ENCODE measurements at places on chromosomes 3 and 15.

- peaks cover 41% of the 10 kb centered on the region for H3K4me1 ChIP-seq
- no peaks in the 10 kb centered on the region for H3K27me3 ChIP-seq
- DNase-seq: no peak
Measured at GRCh38 chr3:53885239-53885638, 3.3 kb upstream of the ACTR8 start.

GRCh38 chr3:129576514-129577352 is 29.7 kb downstream of the PLXND1 start:
- H3K4me3 ChIP-seq: no peak overlapping the region
- peak; percentile 97 for DNase-seq
- H3K27ac ChIP-seq: peak overlapping the region; percentile 86
- no peaks in the 10 kb centered on the region for H3K27me3 ChIP-seq
- H3K36me3 ChIP-seq: no peaks in the 10 kb centered on the region

- H3K27me3 ChIP-seq: no peaks in the 10 kb centered on the region
- H3K4me3 ChIP-seq: no peak overlapping the region
- no peaks in the 10 kb centered on the region for H3K36me3 ChIP-seq
- no peak overlapping the region for H3K27ac ChIP-seq
- H3K4me1 ChIP-seq: no peaks in the 10 kb centered on the region
Measured at GRCh38 chr3:66372681-66373350, 128.0 kb downstream of the LRIG1 start.

- 0 out of 2 replicates have a peak, but pooled peaks cover 5% of the 10 kb centered on the region for H3K27me3 ChIP-seq
- no peak overlapping the region for H3K27ac ChIP-seq
- DNase-seq: no peak
- no peak overlapping the region for H3K4me3 ChIP-seq
- H3K4me1 ChIP-seq: peaks cover 9% of the 10 kb centered on the region
Measured at GRCh38 chr15:66912001-66912400, 153.4 kb upstream of the SMAD3 start.

GRCh38 chr3:36434687-36435426 is 54.6 kb downstream of the STAC start:
- H3K4me1 ChIP-seq: no peaks in the 10 kb centered on the region
- H3K27me3 ChIP-seq: no peaks in the 10 kb centered on the region
- DNase-seq: no peak
- no peaks in the 10 kb centered on the region for H3K36me3 ChIP-seq

- peak overlapping the region; percentile 88 for H3K27ac ChIP-seq
- peaks cover 26% of the 10 kb centered on the region for H3K4me1 ChIP-seq
- peak overlapping the region; percentile 90 for H3K4me3 ChIP-seq
- H3K27me3 ChIP-seq: no peaks in the 10 kb centered on the region
Measured at GRCh38 chr15:55407498-55408011, 604 bp downstream of the CCPG1 start.

DNA sequence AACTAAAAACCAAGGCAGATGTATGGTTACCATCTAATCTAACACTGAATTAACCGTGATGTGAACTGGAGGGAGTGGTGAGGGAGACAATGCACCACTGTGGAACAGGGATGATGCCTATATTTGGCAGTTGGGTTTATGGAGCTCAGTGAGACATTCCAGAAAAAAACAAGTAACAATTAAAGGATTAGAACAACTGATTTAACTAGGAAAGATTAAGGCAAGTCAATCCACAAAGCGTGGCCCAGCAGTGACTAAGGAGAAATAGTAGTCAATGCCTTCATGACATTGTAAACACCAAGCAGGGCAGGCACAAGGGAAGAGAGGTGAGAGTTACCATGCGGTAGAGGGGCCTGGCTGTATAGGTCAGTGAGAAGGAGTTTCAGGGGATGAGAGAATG is 38.1 kb downstream of the CHAC1 start:
- no peak for DNase-seq
- H3K27ac ChIP-seq: no peak overlapping the region
- H3K36me3 ChIP-seq: no peaks in the 10 kb centered on the region
- no peaks in the 10 kb centered on the region for H3K4me1 ChIP-seq
- H3K4me3 ChIP-seq: no peak overlapping the region
- H3K27me3 ChIP-seq: no peaks in the 10 kb centered on the region

GRCh38 chr3:152256851-152257562 is 11.7 kb upstream of the MBNL1 start:
- no peaks in the 10 kb centered on the region for H3K27me3 ChIP-seq
- no peaks in the 10 kb centered on the region for H3K4me1 ChIP-seq
- H3K4me3 ChIP-seq: no peak overlapping the region
- H3K27ac ChIP-seq: no peak overlapping the region
- H3K36me3 ChIP-seq: no peaks in the 10 kb centered on the region
- DNase-seq: no peak

DNA sequence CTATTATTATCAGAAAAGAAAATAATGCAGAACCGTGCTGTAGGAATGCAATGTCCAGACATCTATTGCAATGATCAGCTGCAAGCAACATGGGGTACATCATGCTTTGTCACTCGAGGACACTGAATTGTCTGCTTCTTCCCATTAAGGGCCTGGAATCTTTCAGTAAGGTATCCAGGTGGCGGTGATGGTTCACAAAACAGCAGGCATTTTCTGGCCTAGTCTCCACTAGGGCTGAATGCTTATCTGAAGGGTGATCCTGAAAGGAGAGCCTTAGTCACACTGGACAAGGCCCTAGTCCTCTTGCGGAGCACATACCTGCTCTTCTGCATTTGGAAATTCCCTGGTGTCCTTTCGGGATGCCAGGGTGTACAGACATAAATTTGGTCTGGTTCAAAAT is 21.2 kb downstream of the ITPR1 start:
- H3K27ac ChIP-seq: no peak overlapping the region
- H3K4me3 ChIP-seq: no peak overlapping the region
- no peaks in the 10 kb centered on the region for H3K27me3 ChIP-seq

- no peaks in the 10 kb centered on the region for H3K36me3 ChIP-seq
- DNase-seq: no peak
- H3K4me3 ChIP-seq: no peak overlapping the region
- H3K27ac ChIP-seq: no peak overlapping the region
- no peaks in the 10 kb centered on the region for H3K27me3 ChIP-seq
- H3K4me1 ChIP-seq: no peaks in the 10 kb centered on the region
Measured at GRCh38 chr15:87944050-87944449, 312.5 kb downstream of the NTRK3 start.

DNA sequence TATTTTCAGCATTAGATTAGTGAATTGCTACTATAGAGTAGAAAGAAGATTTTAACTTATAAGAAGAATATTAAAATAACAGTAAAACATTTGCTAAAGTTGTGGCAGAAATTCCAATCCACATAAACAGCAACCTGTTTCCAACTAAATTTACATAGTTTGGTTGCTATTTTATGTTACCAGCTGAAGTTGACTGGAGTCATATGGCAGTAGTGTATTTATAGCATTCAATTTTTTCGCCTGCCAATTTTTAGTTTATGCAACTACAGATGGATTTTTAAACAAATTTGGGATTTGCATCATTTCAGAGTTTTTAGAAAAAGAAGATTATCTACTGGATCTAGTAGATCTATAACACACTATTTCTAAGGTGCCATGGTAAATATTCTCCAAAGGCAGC is 332.5 kb upstream of the BCHE start:
- H3K4me3 ChIP-seq: no peak overlapping the region
- no peak for DNase-seq
- no peak overlapping the region for H3K27ac ChIP-seq
- no peaks in the 10 kb centered on the region for H3K36me3 ChIP-seq
- no peaks in the 10 kb centered on the region for H3K27me3 ChIP-seq

DNA sequence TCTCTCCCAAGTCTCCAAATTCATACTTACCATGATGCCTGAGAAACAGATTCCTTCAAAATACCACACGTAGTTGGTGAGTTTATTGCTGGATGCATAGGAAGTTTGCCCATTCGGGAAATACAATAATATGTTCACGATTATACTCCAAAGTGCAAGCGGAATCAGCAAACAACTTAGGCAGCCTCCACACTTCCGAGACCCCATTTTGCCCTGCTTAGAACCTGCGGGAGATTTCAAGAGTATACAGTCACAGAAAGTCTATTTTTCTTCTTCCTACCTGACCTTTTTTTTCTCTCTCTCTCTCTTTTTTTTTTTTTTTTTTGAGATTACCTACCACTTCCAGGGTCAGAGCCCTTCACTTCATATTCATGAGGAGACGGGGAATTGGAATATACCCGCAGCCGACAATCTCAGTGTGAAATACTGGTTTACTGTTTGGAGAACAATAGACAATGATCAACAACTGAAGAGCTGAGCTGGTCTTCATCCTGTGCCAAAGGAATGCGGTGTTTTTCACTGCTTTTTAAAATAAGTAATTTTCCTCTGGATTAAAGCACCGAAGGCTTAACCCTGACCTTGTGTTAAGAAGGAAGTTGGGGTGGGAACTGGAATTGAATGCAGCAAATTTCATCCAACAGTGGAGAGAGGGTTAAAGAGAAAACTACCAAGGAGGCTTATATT is at the start of gene TM4SF18:
TSS of gene TM4SF18 (minus strand) at position 461 of the 684 bp plus-strand sequence. CDS start at position 207, 254 bp downstream.
- no peak for DNase-seq
- H3K27ac ChIP-seq: no peak within 1 kb of the TSS

DNA sequence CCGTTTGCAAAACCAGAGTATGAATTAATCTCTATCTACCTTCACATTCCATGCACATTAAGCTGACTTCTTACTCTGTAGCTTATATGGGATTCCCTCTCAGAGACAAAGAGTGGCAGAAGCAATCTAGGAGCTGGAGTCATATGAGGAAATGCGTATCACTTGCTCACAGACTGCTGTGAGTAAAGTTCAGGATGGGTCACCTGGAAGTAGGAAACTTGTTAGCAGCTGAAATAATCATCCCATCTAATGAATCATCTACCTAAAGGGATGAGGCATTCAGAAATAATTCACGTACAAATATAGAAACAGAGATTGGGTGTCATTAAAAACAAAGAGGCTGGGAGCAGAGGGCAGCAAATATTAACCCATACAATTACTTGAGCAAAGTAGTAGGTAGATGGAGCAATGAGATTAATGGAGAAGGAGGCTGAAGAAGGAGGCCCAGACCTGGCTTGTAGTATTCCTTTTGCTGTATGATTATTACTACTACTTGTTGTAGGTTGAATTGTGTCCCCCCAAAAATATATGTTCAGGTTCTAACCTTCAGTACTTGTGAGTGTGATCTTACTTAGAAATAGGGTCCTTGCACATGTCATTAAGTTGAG is 866.3 kb downstream of the ROBO2 start:
- DNase-seq: no peak
- no peak overlapping the region for H3K4me3 ChIP-seq
- no peaks in the 10 kb centered on the region for H3K36me3 ChIP-seq

GRCh38 chr15:101433396-101433795 is 56.1 kb downstream of the PCSK6 start:
- DNase-seq: no peak
- no peaks in the 10 kb centered on the region for H3K4me1 ChIP-seq
- H3K36me3 ChIP-seq: no peaks in the 10 kb centered on the region
- H3K4me3 ChIP-seq: no peak overlapping the region
- H3K27ac ChIP-seq: no peak overlapping the region

DNA sequence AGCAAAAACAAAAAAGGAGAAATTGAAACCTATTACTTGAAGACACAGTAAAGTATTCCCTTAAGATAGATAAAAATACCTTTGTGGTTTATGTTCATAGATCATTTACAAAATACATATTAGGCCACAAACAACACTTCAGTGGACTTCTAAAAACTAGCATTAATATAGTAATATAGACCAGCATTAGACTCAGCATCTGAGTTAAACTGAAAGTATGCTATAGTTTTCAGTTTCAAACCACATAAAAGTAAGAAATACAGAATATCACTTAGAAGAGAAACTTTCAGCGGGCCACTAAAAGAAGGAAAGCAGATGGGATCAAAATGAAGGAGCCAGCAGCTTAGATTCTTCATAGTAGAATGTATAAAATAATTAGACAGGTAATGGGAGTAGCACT is 86.6 kb downstream of the MSL2 start:
- peaks cover 4% of the 10 kb centered on the region for H3K27me3 ChIP-seq
- H3K36me3 ChIP-seq: no peaks in the 10 kb centered on the region
- no peak overlapping the region for H3K4me3 ChIP-seq
- H3K4me1 ChIP-seq: peaks cover 22% of the 10 kb centered on the region
- no peak overlapping the region for H3K27ac ChIP-seq

DNA sequence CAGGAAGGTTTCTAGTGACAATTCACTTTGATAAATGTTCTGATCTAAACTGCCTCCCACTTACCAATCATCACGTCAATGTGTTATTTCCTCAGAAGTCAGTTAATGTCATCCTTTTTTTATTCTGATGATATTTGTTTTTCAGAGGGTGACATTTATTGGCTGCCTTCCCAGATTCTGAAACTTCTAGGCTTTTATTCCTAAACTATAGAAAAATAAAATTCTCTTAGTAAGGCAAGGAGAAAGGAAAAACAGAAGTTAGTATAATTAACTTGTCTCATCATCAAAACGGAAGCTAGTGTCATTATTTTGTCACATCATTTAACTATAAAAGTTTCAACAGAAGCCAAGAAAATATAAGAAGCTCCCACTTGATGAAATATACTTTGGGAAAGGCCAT is 100.0 kb upstream of the C3orf80 start:
- no peaks in the 10 kb centered on the region for H3K36me3 ChIP-seq
- H3K27ac ChIP-seq: no peak overlapping the region
- H3K4me1 ChIP-seq: no peaks in the 10 kb centered on the region
- H3K27me3 ChIP-seq: no peaks in the 10 kb centered on the region

GRCh38 chr3:55160241-55160983 is 232.6 kb upstream of the LRTM1 start:
- DNase-seq: no peak
- no peak overlapping the region for H3K4me3 ChIP-seq
- no peak overlapping the region for H3K27ac ChIP-seq
- no peaks in the 10 kb centered on the region for H3K4me1 ChIP-seq
- no peaks in the 10 kb centered on the region for H3K27me3 ChIP-seq

GRCh38 chr3:48306860-48307530 is 26.5 kb downstream of the SPINK8 start:
- H3K27me3 ChIP-seq: no peaks in the 10 kb centered on the region
- H3K36me3 ChIP-seq: no peaks in the 10 kb centered on the region
- no peaks in the 10 kb centered on the region for H3K4me1 ChIP-seq
- H3K4me3 ChIP-seq: no peak overlapping the region

- H3K4me1 ChIP-seq: peaks cover 8% of the 10 kb centered on the region
- H3K36me3 ChIP-seq: no peaks in the 10 kb centered on the region
- no peak overlapping the region for H3K4me3 ChIP-seq
- no peak for DNase-seq
- no peaks in the 10 kb centered on the region for H3K27me3 ChIP-seq
Measured at GRCh38 chr15:41408234-41408641, 5.9 kb upstream of the NDUFAF1 start.

- H3K27ac ChIP-seq: no peak overlapping the region
- H3K4me1 ChIP-seq: no peaks in the 10 kb centered on the region
- H3K27me3 ChIP-seq: no peaks in the 10 kb centered on the region
- H3K36me3 ChIP-seq: no peaks in the 10 kb centered on the region
- H3K4me3 ChIP-seq: no peak overlapping the region
Measured at GRCh38 chr3:72593881-72594397, 254.3 kb downstream of the SHQ1 start.

DNA sequence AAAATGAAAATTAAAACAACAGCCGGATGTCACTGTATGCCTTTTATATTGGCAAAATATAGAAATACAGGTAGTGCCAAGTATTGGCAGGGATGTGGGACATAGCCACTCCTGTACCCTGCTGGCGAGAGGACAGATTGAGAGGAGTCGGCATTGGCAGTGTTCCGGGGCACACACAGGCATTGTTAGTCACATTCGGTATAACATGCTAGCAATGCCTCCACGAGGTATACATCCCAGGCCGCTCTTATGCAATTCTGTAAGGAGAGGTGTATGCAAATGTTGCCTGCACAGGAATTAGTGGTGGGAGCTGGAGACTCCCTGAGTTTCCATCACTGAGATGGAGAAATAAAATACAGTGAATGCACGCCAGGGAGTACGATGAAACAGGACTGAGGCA is 99.4 kb upstream of the DLG1 start:
- no peaks in the 10 kb centered on the region for H3K4me1 ChIP-seq
- no peak overlapping the region for H3K27ac ChIP-seq
- H3K4me3 ChIP-seq: no peak overlapping the region
- H3K27me3 ChIP-seq: no peaks in the 10 kb centered on the region

Data from MM.1S (cell line).